GM23338 (cell line): ENCODE measurements at places on chromosomes 3 and 15.

GRCh38 chr3:72126441-72127223 lies 341.7 kb upstream of the PROK2 start:
- DNase-seq = no peak

DNA sequence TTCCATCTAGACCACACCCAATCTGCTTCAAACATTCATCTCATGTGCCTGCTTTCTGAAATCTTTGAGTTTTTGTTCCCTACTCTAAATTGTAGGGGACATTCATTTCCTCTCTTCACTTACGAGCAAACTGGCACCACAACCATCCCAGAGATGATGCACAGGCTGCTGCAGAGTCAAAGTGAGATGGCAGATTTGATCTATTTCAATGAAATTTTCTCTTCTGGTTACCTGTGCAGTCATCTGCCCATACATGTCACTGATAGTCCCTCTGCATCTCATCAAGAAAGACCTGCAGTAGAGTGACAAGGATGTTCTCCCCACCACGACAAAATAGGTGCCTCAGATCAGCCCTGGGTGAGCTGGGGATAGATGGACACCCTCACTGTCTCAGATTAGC lies 118.2 kb upstream of the TNFAIP8L3 start:
- no peak for DNase-seq

DNA sequence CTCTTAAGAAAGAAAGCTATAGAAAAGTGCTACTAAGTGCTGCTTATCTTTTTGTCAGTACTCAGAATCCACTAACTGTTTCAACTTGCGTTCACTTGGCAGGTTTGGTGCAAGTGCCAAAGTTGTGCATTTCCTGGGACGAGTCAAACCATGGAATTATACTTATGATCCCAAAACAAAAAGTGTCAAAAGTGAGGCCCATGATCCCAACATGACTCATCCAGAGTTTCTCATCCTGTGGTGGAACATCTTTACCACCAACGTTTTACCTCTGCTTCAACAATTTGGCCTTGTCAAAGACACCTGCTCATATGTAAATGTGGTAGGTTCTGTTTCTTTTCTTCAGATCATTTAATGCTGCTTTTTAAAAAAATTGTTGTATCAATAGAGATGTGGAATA lies 32.6 kb downstream of the GYG1 start:
- peak; percentile 12 for DNase-seq

- DNase-seq = no peak
Observed at GRCh38 chr15:52284164-52284563, 11.4 kb downstream of the MYO5C start.

DNA sequence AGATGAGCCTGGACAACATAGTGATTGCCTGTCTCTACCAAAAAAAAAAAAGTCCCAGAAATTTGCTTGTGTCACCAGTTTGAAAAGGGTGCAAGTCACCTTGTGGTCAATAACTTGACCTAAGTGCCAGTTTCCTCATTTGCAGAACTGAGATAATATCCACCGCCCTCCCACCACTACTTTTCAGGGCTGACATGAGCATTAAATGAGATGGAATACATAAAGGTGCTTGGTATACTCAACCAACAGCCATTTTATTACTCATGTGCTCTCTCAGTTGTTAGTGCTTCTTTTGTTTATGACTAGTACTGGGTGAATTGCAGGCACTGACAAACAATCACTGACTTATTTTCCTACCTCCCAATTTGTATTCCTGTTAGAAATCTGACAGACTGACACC lies 340.5 kb upstream of the SATB1 start:
- DNase-seq = no peak

DNA sequence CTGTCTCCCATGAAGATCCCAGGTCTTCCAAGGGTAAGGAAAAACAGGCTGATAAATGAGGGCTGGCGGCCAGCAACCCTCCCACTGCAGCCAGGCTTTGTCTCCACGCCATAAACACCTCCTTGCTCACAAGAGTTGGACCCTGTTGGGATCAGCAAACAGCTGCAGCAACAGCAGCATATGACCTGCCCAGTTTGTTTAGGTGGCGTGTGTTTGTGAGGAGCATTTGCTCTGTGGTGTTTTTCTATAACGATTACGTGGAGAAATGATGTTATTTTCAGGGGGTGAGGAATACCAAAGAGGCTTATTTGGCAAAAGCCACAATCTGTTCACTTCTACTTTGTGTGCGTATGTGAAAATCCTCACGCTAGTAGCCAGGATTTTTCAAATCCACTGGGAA lies 58.5 kb downstream of the RFTN1 start:
- no peak for DNase-seq

GRCh38 chr15:50854601-50855490 lies 53.6 kb upstream of the AP4E1 start:
- no peak for DNase-seq

DNA sequence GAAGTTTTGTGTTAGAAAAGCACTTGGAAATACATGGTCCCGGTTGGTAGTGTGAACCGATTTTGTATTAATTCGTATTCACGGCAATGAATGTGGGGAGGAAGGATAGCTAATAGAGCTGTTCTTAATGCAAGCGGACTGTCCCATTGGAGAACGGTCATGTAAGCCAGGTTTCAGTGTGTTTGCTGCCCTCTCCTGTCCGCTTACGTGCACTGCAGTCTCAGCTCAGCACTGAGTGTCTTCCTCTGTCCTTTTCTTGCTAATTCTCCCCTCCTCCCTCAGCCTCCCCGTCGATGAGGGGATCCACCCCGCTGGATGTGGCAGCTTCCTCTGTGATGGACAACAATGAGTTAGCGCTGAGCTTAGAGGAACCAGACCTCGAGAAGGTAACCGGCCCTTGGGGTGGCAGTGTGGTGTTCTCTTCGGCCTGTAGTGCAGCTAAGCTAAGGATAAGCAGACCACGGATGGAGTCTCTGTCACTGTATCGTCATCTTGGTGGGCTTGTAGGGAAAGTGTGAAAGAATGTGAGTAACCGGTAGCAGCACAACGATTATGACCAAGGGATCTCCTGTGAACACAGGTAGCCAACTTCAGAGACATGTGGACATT lies 267.5 kb upstream of the CHRM5 start:
- DNase-seq = peak; percentile 88

- no peak for DNase-seq
Observed at GRCh38 chr3:157261000-157261399, 101.1 kb upstream of the CCNL1 start.

- DNase-seq = no peak
Observed at GRCh38 chr3:30638685-30639412, 32.4 kb downstream of the TGFBR2 start.

GRCh38 chr3:52442409-52443267 lies 2.3 kb downstream of the SEMA3G start:
- DNase-seq = no peak

DNA sequence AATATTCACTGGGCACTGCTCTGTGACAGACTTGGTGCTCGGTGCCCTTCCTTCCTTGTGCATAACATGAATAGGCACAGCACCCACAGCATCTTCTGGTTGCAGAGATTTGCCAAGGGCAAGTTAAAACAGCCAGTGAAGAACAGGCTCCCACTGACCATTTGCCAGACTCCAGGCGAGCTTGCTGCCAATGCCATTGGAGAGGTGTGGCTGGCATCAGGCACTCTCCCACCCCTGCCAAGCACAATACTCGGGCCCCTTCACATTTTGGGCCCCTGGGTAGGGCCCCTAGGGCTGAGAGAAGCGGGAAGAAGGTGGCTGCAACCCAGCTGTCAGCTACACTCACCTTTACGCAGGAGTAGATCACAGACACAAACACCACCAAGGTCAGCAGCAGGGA lies 112.1 kb downstream of the SEC22A start:
- DNase-seq = no peak

GRCh38 chr3:71258116-71258515 lies 325.4 kb downstream of the FOXP1 start:
- peak; percentile 30 for DNase-seq

- DNase-seq = no peak
Observed at GRCh38 chr3:27219127-27219845, 149.9 kb downstream of the NEK10 start.

DNA sequence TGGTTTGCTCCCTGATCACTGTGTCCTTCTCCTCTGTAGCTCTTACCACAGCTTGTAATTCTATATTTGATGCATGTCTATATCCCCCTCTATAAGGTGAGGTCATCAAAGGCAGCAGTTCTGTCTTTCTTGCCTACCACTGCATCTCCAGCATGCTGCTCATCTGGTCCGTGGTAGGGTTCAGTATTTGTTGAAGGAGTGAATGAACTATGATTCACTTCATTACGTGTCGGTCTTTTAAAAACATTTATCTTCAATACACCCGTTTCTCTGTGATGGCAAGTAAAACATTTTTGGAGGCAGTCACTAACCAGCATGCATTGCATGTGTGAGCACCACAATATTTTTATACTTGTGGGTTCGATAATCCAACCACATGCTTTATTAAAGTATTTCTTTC lies 27.6 kb downstream of the CHST14 start:
- no peak for DNase-seq

DNA sequence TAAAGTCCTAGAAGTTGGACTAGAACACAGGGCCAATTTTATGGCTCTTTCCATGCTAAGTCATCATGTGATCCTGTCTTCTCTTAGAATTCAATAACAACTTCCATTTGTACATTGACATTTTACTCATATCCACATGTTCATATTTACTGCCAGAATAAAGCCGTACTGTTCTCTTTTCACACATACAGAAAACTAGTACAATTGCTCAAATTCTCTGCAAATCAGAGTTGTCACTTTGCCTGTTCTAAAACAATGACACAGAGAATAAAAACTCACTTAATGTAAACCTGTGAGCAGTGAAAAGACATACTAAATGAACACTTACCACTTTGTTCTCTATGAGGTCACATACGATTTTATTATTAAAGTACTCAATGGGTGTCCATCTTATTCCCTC lies 3.5 kb downstream of the LDHAL6B start:
- DNase-seq = no peak

GRCh38 chr3:184352897-184353545 lies 8.4 kb downstream of the CLCN2 start:
- DNase-seq = no peak

- DNase-seq = no peak
Observed at GRCh38 chr15:31473385-31474058, 146.9 kb downstream of the KLF13 start.

- no peak for DNase-seq
Observed at GRCh38 chr3:32316319-32316718, 75.3 kb upstream of the CMTM7 start.

DNA sequence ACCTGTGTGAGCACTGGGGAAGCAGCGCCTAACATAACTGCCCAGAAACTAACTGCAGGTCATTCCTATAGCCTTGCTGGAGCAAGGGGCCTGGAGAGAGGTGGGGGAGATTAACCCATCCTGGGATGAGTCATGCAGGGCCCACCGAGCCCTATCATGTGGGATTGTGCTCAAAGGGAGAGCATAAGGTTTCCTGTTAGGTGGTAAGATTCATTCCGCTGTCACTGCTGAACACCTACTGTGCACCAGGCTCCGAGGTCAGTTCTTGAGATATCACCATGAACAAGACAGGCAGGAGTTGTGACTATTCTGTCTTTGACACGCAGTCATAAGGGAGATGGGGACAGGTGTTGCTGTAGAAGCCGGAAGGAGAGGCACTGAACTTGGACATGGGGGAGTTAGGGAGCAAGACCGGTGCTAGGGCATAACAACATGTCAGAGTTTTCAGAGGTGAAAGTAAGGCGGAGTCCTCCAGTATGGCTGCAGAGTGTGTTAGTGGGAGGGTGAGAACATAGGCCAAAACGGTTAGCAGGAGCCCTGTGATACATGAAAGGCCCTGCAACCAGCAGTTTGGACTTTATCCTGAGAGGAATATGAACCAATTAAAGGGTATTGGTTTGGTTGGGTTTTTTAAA lies 2.4 kb downstream of the SLC25A38 start:
- no peak for DNase-seq

DNA sequence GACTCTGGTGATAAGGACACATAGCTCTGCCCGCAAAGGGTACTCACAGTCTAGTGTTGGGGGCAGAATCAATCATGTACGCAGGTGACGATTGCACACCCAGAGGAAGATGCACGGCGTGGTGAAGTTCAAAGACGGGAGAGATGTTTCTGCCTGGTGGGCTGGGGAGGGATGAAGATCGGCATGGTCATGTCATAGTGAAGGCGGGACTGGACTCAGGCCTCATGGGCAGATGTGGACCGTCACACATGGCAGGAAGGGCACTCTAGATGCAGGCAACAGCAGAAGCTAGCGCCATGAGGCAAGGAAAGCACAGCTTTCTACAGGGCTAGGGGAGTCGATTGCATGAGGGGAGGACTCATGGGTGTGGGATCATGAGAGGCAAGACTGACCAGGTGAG lies 240.6 kb downstream of the OPA1 start:
- DNase-seq = no peak

DNA sequence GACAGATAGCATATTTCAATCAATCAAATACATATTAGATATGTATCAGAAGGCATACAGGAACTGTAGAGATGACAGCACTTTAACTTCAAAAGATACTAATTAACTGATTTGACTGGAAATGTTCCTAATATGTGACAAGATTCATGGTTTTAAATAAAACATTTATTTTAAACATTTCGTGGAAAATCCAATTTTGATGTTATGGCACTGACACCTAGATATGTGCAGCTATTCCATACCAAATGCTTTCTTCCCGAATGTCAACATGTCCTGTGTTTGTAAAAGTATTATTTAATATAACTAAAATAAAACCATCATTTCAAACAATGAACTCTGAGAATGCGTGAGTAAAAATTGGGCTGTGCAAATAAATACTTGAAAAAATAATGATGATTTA lies 1209.3 kb downstream of the NSUN3 start:
- DNase-seq = no peak

DNA sequence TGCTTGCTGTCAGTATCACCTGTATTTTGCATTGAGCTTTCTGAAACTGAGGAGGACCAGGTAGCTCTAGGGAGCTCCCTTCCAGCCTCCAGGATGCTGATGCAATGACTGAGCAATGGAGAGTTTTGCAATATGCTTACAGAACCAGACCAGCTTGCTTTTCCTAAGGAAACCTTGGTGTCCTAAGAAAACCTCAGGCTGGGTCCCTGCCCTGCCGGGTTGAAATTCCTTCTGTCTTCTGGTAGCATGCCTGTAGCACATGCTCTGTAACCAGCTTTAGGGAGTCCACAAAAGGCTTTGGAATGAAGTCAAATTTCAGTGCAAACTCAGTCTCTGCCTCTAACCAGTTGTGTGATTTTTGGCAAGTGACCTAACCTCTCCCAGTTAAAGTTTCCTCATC lies 65.8 kb upstream of the GSK3B start:
- peak; percentile 30 for DNase-seq

GRCh38 chr15:70837476-70837875 lies 16.5 kb downstream of the LARP6 start:
- no peak for DNase-seq

DNA sequence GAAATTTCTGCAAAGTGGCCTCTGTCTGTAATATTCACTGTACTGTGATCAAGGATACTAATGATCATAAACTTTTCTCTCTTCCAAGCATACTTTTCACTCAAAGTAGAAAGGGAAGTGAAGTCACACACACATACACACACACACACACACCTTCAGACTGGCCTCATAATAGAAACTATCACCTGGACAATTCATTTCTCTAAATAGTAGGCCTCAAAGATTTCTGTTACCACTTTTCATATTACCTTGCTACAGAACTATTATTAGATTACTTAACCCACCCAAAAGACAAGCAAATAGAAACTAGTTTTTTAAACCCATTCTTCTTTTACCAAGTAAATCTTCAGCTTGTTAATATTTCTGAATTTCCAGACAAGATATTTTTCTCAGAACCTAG lies 12.2 kb downstream of the CPB1 start:
- no peak for DNase-seq
